ENCODE measurements at places on chromosomes 11 and 22.

DNA sequence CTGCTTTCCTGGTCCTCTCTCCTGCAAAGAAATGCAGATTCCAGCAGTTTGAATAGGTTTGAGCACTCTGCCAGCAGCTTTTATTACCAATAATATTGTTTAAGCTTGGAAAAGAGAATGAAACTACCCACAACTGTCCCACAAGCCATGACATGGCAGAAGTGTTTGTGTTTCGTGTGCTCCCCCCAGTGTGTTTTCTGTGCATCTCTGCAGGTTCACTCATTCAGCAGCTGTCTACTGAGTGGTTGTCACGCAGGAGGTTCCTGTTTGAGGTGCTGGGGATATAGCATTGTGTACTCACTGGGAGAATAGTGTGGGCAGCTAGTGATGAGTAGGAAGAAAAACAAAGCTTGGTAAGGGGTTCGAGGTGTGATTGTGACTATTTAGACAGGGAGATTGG lies 55.3 kb upstream of the SUSD2 start:
- no peak for DNase-seq

DNA sequence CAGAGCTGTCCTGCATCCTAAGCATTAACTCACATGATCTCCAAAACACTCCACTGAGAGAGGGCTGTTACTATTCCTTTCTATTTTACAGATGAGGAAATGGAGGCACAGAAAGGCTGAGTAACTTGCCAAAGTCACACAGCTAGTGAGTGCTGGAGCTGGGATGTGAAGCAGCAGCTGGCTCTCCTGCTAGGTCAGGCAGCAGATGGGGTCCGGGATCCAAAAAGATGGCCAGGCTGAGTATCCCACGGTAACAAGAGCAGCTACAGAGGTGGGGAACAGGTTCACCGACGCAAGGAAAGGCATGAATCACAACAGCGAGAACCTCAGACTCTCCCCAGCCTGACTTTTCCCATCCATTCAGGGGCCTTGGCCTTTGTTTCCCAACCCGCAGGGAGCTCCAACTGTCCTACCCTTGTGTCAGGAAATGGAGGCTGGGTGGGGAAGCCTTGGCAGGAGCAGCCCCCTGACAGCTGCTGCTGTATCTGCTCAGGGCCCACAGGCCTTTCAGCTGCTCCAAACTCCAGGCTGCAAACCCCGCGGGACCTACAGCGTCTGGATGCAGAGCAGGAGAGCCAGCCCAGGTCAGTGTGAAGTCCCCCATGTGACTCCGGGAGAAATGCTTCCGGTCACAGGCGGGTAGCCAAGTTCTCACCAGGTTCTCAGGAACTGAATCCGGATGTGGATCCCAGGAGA lies 29.5 kb downstream of the DKK3 start:
- no peak for DNase-seq

- DNase-seq = no peak
Observed at GRCh38 chr22:22406445-22407027, 102.0 kb downstream of the ZNF280B start.

DNA sequence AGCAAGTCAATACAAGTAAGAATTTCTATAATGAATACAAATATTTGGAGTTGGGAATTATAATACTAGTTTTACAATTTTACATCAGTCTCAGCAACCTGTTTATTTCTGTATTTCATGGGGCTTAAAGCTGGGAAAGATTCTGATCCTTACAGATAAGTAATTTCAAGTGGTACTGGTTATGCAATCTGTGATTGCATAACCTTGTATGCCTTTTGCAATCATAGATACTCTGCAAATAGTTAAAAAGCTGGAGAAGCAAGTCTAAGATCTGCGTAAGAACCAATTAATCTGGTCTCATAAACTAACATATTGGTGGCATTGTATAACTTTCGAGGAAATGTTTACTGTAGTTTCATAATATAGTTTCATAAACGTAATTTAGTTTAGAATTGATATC lies 198.3 kb upstream of the PGR start:
- DNase-seq = no peak

DNA sequence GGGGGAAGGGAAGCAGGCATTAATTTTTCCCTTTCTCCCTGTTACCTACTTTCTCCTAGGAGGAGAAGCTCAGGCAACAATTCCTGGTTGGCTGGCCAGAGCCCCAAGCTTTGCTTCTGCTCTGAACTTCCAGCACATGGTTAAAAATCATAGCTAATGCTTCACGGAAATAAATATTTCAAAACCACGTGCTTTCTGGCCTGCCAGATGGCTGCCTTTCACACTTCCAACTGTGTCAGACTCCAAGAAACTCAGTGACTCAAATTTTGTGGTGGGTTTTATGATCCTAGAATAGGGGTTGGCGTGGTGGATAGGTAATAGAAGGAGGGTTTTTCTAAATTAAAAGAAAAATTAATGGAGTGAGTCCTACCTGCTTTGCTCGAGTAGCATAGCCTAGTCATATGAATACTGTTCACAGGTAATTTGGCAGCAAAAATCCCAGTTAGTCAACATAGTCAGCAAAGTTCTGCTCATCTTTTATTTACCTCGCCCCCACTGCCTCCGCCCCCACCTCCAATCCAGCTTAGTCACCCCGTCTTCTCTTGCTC lies 58.6 kb downstream of the SC5D start:
- DNase-seq = no peak

DNA sequence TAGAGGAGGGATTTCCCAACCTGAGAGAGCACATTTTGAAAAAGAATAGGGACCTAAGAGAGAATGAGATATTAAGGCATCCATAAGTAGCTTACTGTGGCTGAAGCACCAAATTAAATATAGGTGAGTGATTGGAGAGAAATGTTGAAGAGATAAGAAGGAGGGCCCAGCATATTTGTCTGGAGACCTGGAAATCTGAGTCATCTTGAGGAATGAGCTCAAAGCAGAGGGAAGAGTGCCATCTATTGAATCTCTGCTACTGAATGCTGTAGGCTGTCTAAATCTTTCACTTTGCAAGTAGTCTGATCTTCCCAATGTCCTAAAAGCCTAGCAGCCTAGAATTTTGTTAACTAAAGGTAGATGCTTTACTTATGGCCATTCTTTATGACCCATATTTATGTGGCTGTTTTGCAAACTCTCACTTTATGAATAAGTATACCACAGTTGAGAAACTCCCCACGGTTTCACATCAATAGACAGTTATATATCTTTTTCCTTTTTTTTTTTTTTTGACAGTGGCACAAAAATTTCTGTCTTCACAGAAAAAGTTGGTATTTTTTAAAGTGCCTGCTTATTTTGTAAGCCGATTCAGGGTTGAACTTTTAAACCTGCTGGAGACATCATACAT lies 2093.5 kb downstream of the LRRC4C start:
- DNase-seq = no peak

GRCh38 chr11:77173494-77173893 lies 45.4 kb downstream of the MYO7A start:
- no peak for DNase-seq

DNA sequence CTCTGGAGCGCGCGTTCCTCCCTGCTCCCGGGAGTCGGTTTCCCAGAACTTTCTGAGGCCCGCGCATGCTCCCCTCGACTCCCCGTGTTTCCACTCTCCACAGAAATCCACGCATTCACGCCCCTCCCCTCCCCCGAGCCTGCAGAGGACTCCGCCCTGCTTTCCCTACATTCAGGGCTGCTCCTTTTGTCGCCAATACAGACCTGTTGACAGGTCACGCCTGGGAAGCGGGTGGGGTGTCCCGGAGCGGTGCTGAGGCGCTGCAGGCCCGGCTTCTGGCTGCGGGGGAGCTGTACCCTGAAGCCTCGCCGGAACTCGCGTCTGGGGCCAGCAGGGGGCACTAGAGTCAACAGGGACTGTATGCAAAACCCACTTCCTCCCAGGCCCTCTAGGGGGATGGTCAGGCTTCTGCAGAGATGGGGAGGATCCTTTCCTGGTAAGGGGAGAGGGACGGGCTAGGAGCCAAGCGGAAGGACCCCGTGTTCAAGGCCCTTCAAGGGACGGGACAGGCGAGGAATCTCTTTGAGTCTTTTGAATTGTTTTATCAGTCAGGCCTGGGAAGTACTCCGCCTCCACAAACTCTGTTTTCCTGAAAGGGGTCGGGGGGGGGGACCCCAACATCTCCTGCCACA lies at the start of gene PRAME:
Gene PRAME, minus strand, starts transcription at position 294 of the 632 bp plus-strand sequence. CDS start 2,433 bp downstream, outside the sequence.
- no peak for DNase-seq

DNA sequence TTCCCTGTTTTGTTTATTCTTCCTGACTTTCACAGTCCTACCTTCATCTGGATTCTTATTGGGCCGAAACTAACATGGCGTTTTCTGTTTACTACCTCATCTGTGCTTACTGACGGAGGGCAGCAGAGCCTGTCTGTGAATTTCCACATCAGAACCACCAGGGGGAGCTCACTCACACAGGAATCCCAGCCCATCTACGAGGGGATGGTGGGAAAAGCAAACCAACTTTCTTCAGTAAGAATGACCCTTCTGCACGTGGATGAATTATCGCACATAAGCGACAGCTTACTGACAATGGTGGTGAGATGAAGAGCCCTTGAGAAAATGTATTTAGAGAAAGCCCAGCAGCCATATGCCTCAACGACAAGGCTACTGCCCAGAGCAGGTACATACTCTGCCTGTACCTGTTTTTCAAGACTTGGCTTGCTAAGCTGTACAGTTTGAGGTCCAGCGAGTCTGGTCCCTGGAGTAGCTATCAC lies 42.5 kb downstream of the LARGE2 start:
- no peak for DNase-seq

DNA sequence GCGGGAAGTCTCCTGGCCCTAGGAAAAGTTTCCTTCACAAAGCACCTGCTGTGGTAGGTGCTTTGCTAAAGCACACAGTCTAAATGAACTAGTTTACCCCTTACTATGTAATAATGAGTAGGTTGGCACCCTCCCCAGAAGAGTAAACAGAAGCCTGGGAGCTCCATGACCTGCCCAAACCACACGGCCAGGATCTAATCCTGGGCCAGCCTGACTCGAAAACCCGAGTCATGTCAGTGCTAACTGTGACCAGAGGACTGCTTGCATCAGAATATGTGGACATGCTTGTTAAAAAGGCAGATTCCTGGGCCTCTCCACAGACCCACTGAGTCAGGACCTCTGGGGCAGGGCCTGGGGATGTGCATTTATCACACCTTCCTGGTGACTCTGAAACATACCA lies 67.7 kb downstream of the PANX1 start:
- no peak for DNase-seq

GRCh38 chr11:117817368-117818040 lies 7.0 kb downstream of the FXYD2 start:
- DNase-seq = no peak

- peak; percentile 9 for DNase-seq
Observed at GRCh38 chr11:103486604-103487003, 377.4 kb downstream of the DYNC2H1 start.

- DNase-seq = no peak
Observed at GRCh38 chr11:96156379-96156722, 186.6 kb downstream of the MAML2 start.

DNA sequence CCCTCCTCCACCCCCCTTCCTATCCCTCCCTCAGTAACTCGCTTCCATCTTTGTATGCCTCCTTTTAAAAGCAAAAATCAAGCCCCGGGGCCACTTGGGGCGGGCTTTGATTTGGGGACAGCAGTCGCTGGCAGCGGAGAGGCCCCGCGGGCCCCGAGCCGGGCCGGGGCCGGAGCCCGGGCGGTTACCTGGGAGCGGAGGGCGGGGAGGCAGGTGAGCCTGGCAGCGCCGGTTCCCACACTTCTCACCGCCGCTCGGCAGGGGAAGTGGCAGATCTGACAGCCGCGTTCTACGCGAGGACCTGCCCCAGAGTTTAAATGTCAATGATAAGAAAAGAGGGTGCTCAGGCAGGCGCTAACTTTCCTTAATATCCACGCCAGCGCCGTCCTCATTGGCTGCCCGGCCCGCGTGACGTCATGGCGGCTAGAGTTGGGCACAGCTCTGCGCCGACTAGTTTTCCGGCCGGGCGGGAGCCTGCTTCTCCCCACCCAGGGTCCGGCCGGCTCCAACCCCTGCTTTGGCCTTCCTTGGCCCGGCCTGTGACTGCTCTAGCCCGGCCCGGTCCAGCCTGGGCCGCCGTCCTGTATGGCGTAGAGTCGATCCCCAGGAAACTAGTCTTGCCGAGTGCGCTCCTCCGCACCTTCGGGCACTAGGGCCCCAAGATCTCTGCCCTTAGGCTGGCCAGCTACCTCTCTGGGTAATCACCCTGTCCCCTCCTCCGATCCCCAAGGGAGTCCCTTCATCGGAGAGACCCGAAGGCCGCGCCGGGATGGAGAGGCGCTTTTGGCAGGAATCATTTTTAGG lies 6.7 kb upstream of the PAX6 start:
- no peak for DNase-seq
